ENCODE measurements at places on chromosomes 12 and 14.

DNA sequence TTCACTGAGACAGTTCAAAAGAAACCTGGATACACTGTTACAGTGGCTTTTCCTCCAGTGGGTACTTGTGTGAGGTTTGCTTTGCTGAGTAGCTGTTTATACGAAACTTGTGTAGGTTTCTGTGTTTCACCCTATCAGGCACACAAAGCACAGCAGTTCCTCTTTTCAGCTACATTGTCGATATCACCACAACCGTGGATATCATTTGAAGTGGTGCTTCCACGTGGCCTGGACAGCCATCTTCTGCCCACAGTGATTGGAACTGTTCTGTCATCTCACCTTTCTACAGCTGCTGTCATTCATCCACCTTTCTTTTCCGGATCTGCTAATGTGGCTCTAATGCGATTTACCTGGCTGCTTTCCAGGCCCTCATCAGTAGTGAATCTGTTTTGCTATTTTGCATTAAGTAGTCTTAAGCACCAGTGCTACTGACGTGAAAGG is 368.8 kb downstream of the SYT1 start:
- no peak for DNase-seq

GRCh38 chr12:31370531-31371255 is 44.7 kb upstream of the SINHCAF start:
- no peak for DNase-seq

- no peak for DNase-seq
Observed at GRCh38 chr12:28121433-28121832, 68.8 kb upstream of the CCDC91 start.

DNA sequence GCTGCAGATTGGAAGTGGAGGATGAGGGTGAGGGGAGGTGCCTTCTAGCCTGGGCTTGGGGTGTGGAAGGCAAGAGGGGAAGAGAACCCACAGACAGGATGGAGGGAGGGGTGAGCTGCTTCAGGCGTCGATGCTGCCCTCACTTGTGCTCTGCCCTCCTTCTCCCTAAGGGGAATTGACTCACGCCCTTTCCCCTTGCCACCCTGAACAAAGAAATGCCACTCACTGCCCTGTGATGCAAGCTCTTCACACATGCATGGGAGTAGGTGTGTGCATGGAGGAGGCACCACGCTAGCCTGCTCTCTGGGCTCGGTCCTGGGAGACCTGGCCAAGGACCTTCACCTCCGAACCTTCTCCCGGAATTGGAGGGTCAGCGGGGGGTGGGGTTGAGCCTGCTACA is 35.7 kb upstream of the PRMT8 start:
- DNase-seq = no peak

DNA sequence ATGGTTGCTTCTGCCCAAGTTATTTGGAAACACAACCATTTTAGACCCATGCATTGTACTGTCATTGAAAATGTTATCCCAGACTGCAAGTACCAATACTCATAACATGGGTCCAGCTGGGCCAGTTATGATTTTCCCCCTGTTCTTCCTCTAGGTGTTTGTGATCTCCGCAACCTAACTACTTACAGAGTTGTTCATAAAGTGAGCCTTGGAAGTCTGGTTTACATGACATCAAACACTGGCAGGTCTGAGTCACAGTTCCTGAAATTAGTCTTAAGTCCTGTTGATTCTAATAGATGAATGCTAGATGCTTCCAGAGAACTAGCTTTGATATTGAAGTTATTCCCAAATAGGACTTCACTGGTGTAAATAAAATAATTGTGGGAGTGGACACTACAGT is 487.0 kb downstream of the MED13L start:
- no peak for DNase-seq

DNA sequence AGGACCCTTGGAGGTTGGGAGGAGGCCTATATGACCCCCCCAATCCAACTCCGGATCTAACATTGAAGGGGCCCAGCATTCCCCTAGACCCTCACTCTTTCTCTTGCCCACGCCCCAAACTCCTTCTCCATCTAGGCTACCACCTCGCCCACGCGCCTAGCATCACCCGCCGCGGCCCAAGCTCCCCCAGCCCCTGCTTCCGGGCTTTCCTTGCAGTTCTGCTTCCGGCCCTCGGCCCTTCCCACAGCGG is 445 bp downstream of the CERS5 start:
- DNase-seq = no peak

All from stimulated activated CD4-positive, alpha-beta T cell treated with anti-CD3 and anti-CD28 coated beads, Interleukin-1b, Interleukin-23, amount 100 ng/mL, for 1 hour (primary cell).